ENCODE measurements at places on chromosomes 5 and 9.
A peak's percentile ranks its signal among the peaks of the same experiment; 100 is the strongest.

DNA sequence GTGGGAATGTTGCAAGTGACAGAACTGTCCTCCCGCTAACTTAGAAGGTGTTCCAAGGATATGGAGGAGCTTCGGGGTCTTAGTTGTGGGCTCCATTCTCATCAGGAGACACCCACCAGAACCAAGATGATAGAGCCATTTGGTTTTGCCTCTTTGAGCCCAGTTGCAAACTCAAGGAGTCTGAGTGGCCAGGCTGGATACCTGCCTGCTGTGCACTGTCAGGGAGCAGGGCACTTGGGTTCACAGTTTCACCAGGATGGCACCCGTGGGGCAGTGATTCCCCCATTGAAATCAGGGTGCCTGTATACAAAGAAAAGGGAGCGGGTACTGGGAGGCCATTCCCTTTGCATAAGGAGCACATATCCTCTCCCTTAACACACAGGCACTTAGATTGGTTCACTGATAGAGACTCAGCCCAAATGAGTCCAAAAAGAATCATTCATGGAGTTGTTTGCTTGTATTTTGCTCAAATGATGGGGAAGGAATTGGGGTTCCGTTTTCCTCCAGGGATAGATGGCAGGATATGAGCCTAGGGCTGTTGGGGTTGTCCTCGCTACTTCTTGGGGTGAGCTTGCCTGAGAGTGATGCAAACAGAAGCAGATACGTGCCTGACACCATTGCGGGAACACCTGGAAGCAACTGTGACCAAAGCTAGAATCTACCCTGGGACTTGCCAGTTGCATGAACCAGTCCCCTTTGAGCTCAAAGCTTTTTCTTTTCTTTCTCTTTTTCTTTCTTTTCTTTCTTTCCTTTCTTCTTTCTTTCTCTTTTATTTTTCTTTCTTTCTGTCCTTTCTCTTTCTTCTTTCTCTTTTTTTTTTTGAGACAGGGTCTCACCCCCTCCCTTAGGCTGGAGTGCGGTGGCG lies 1.3 kb upstream of the PRR7 start:
- no peak for DNase-seq

- no peak for DNase-seq
Measured at GRCh38 chr5:132059043-132059695, 1.3 kb upstream of the IL3 start.

DNA sequence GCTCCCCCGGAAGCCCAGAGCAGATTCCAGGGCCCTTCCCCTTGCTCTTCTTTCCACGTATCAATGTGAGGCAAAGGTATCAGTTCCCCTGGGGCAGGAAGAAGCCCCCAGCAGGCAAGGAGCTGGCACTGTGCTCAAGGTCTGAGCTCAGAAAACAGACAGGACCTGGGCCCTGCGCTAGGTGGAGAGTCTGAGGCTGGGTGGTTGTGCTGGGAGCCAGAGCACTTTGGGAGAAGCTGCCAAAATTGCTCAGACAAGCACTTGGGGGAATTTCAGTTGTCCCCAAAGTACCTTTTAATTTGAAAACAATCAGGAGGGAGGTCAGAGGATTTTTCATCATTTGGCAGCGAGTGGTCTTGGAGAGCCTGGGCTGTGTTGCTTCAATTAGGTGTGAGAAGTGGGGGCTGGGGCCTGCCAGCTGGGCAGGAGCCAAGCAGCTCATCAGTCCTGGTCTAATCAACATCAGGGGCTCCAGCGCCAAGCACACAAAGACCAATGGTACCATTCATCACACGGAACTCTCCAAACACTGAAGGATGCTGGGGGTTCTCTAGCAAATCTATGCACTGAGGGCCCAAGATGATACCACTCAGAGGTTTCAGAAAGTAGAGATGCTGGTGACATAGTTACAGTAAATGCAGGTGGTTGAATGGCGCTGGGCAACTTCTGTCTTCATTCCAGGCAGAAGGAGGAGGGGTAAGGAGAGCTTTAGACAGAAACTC lies 176.5 kb downstream of the SNX18 start:
- DNase-seq: no peak

GRCh38 chr9:124332361-124333202 lies 74.8 kb downstream of the NEK6 start:
- no peak for DNase-seq

DNA sequence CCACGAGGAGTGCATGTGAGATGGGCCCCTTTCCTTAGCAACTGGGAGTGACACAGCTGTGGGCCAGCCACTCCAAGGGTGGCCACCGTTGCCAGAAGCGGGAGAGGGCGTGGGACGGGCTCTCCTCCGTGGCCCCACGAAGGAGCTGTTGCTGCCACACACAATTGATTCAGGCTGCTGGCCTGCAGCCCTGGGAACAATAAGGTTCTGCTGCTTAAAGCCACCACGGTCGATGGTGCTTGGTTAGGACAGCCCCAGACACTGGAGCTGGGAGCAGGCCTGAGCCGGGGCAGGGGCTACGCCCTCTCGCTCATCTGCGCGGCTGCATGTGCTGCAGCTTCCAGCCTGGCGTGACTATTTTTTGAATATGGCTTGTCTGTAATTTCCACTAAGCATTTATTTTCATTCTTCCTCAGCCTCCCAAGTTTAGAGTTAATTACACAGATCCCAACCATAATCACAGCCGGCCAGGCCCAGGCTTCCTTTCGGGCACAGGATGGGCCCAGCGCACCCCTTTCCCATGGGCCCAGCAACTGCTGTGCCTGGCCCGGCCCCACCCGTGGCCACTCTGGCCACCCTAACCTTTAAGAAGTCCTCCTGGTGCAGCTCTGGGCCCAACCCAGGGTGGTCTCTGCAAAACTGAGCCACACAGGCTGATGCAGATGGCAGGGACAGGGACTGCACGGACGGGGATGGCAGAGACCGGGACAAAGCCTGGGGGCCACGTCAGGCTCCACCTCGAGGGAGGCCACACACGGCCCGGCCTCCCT lies 49.7 kb downstream of the VAV2 start:
- no peak for DNase-seq

DNA sequence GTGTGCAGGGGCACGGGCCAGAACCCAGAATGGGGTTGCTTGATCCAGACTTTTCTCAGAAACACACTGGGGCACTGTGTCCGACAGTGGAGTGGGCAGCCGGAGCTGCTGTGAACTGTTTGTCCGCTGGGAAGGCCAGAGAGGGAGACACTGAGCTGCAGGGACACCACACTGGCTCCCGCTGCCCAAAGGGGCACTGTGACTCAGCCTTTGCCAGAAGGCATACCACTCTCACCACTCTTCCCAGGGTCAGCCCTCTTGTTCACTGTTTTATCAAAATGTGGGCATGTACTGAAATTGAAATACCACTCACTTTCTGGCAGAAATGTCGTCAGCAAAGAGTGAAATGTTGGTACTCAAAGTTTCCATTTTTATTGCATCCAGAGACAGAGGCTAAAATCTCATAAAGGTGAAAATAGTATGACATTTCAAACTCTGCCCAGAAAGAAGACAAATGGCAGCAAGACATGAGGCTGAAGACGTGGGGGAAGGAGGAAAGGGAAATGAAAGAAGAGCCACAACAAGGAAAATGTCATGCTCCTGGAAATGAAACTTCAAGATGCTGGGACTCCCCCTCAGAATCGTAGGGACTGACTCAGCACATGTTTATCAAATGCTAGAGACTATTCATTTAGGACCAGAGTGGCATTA lies 4.5 kb upstream of the IL7R start:
- no peak for DNase-seq

DNA sequence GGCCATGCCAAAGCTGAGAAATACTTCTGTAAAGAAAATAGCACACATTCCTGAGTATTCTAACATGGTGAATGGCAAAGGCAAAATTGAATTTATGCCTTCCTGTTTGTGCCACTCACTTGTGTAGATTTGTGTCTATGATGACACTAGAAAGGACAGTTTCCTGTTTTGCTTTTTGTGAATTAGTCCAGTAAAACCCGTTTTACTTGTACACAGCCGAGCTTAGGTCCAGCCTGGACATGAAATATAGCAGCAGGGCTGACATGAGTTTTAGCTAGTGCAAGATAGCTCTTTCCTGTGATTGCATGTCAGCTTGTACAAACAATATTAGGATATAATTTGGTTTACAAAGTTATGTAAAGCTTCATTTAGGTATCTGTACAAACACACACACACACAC lies 1891.7 kb upstream of the WWC1 start:
- no peak for DNase-seq

GRCh38 chr9:109734814-109735213 lies 45.2 kb upstream of the PALM2AKAP2 start:
- no peak for DNase-seq

DNA sequence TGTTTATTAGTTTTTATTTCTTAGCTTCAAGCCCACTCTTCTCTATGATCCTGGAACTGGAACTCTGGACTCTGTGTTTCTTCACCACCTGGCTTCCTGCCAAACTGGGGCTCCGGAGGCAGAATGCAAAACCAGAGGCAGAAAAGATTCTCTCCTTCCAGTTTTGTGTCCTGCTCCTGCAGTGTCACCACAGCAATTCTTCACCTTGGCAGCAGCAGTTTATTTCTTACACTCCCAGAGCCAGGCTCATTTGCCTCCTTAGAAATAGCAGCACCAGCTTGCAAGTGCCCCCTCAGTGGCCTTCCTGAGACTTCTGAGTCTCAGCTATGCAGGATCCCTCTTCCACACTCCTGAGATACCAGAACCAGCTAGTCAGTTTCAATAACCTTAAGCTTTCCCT lies 26.7 kb upstream of the CAMK4 start:
- DNase-seq: peak; percentile 7

DNA sequence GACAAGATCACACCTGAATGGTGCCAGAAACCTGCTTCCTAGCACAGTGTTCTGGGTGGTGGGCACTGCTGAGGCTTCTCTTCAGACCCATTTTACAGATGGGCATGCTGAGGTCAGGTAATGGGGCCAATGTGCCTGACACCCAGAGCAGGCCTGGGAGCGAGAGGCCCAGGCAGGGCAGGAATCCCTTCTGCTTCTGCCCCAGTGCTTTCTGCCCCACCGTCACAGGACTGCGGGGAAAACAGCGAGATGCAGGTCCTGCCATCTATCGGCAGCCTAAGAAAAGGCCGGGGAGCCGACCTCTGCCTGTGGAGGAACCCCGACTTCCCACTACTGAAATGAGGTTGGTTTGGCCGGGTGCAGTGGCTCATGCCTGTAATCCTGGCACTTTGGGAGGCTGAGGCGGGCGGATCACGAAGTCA lies 22.8 kb upstream of the RNU6ATAC start:
- DNase-seq: no peak

GRCh38 chr5:148615644-148616275 lies 38.6 kb downstream of the HTR4 start:
- peak; percentile 1 for DNase-seq
